T-cell (primary cell): ENCODE measurements at places on chromosomes 7 and 10.

- no peak for DNase-seq
Observed at GRCh38 chr10:83983578-83984255, 155.6 kb upstream of the GHITM start.

- DNase-seq: no peak
Observed at GRCh38 chr10:57815949-57816348, 451.7 kb downstream of the IPMK start.

DNA sequence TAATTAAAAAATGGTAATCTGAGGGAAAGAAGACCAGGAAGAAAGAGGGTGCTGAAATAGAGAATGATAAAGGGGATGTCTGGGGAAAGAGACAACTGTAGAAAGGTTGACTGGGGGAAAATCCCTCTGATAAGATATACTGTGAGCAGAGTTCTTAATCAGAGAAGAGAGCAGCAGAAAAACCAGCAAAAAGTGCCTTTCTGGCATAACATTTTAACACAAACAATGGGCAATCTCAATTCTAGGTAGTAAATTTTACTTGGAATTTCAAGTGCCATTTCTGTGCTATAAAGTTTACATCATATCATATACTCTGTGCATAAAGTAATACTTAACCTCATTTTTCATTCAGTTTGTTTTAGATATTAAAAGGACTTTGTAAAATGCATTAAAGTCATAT, 251.9 kb upstream of the HGF start:
- DNase-seq: no peak

DNA sequence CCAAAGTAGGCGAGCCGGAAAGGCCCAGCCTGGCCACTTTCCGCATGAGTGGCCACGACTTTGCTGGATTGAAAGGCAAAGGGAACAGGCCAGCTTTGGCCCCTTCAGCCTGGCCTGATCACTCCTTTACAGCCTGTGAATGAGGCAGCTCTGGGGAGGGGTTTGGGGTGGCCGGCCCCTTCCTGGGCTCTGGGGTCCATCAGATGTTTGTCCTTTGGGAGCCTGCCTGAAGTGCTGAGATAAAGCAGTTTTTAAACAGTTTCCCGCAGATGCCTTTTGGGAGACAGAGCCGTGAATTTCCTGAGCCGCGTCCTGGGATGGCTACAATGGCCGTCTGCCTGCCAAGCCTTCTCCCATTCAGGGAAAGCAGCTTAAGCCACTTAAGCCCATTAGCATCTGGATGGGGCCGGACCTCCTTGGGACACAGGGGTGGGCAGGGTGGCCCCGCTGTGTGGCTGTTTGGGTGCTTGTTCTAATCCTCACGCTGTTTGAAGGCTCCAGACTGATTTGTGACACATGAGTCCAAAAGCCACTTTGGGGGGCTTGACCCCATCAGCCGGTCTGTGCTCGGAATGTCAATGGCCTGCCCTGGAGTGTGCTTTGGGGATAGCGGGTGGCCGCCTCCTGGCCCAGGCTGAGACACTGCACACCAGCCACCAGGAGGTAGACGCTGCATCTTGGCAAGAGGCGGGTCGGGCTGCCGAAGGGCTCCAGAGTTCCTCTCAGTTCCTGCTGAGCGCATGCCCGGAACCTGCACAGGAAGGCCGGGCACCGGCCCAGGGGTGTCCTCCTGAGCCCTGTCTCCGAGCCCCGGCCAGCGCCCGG, 38.9 kb downstream of the NKX6-2 start:
- DNase-seq: no peak

GRCh38 chr10:46233181-46233580, 53.6 kb upstream of the ANTXRL start:
- no peak for DNase-seq

- DNase-seq: no peak
Observed at GRCh38 chr10:115706488-115707076, 566.4 kb downstream of the GFRA1 start.

GRCh38 chr10:92742331-92743228, 52.8 kb downstream of the HHEX start:
- no peak for DNase-seq

DNA sequence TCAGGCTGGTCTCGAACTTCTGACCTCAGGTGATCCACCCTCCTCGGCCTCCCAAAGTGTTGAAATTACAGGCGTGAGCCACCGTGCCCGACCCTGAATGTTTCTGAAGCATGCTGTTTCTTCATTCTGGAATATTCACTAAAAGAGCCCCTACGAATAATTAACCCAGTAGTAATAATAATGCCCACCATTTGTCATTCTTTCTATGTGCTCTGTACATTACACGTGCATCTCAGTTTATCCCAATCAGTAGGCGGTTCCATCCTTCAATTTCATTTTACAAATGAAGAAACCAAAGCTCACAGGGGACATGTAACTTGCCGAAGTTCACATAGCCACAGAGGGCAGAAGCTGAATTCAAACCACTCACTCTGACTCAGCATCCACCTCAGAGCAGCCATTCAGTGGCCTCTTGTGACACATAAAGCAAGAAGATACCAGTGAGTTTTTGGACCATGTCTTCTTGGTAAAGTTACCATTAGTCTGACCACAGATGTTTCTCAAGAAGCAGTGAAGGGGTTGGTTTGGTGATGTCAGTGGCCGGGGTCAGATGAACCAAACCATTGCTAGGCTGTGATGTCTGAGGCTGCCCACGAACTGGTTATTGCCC, 71.9 kb upstream of the DUSP5 start:
- no peak for DNase-seq

GRCh38 chr7:102008535-102009262, 191.3 kb downstream of the CUX1 start:
- DNase-seq: no peak

GRCh38 chr10:103739039-103739764, 116.2 kb downstream of the SH3PXD2A start:
- DNase-seq: no peak

- DNase-seq: no peak
Observed at GRCh38 chr7:50221028-50221427, 83.5 kb upstream of the IKZF1 start.

GRCh38 chr7:157432957-157433576, 96.3 kb downstream of the DNAJB6 start:
- peak; percentile 60 for DNase-seq

DNA sequence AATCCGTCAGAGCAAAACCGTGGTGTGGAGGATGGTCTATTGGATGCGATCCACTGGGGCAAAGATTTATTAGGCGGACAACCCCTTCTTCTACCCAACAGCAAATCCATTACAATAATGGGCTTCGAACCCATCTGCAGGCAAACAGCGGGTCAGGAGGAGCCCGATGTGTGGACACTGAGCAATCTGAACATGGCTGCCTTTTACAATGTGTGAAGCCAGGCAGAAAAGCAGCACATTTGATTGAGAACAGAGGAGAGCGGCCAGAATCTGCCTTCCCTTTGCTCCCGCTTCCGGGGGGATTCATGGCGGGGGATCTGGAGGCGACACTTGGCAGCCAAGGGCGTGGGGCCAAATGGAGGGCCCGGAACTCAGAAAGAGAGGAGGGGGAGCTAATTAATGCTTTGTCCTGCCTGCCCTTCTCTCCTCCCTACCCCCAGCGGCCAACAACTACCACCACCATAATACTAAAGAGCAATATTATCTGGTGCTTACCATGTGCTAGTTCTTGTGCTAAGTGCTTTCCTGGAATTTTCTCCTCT, 133.0 kb downstream of the EMX2 start:
- DNase-seq: no peak

DNA sequence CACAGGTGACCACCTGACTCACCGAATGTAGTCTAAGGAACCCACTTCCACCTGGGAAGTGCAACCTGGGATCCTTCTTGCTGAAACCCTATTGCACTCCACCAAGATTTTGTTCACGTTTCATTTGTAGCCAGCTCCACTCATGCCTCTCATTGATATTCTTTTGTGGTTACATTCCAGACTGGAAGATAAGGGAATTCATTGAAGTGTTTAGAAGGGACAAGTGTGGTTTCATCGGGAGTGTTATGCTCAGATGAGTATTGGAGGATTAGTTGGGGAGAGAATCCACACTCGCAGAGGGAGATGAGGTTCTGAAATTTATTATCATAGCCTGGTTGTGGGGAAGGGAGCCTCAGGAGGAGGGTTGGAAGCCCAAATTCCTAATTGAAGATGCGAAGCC, 320.4 kb downstream of the KCNMA1 start:
- DNase-seq: no peak

DNA sequence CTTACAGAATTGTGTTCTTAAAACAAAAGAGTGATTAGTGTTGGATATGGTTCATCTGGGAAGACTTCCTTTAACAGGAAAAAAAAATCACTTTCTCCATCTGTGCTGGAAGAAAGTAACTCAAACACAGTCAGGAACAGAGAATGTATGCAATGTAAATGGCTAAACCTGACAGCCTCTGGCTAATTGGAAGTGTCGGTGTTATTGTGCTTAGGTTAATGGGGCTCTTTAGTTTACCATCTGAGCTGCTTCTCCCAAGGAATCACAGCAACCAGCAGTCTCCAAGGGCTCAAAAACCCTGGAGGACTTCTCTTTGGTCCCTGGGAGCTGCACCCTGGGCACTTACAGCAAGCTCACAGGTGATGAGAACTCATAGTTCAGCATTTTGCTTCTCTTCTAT, 724.5 kb downstream of the LRMDA start:
- DNase-seq: no peak

DNA sequence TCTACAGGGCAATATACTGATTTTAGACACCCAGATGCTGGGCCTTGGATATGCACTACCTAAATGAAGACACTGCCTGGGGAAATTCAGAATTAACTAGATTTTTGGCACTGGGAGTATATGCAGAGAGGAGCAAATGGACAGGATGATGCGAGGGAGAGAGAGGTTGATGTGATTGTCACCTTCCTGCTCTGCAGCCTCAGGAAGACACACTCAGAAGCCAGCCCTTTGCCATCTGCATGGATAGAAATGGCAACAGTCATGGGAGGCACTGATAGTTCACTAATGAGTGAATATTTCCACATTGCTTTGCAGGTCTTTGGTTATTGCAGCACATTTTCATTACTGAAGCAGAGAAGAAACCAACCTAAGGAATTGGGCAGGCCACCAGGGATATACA, 397.2 kb upstream of the NFE2L3 start:
- DNase-seq: no peak

GRCh38 chr10:110192552-110192951, 14.9 kb upstream of the MXI1 start:
- DNase-seq: no peak

GRCh38 chr10:72065439-72066025, 22.8 kb downstream of the SPOCK2 start:
- DNase-seq: no peak

DNA sequence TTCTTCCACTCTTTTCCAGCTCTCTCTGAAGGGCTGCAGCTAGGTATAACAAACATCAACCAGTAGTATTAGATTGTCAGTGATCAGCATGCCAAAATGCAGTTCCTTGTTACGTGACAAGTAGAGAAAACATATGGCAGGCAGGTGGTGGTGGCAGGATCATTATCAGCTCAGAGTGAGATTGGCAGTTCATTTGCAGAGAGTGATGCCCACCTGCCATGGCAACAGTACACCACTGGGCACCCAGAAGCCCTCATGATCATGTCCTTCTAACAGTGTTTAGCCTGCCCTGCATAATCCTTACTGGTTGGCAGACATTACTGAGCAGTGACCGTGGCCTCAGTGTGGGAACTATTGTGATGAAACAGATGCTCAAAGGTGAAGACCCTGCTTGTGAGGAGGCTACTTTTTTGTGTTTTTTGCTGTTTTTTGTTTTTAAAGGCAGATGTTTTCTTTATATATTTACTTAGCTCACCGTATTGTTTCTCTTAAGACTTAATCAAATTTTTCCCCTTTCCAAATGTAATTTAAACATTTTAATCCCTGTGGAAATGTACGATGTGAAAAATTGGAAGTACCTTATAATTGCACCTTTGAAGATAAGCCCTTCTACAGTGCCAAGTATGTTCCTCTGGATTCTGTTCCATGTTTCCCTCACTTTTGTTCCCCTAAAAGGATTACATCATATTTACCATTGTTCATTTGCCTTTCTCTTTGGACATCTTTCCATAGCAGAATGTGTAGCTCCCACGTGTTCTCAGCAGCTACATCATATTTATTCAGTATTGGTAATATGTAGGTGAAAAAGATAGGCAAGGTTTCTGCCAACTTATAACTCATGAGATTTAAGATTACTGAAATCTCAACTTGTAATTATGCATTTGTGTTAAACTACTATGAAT, 179.6 kb downstream of the SND1 start:
- no peak for DNase-seq

GRCh38 chr7:157003445-157003755, 7.1 kb downstream of the MNX1 start:
- DNase-seq: no peak

DNA sequence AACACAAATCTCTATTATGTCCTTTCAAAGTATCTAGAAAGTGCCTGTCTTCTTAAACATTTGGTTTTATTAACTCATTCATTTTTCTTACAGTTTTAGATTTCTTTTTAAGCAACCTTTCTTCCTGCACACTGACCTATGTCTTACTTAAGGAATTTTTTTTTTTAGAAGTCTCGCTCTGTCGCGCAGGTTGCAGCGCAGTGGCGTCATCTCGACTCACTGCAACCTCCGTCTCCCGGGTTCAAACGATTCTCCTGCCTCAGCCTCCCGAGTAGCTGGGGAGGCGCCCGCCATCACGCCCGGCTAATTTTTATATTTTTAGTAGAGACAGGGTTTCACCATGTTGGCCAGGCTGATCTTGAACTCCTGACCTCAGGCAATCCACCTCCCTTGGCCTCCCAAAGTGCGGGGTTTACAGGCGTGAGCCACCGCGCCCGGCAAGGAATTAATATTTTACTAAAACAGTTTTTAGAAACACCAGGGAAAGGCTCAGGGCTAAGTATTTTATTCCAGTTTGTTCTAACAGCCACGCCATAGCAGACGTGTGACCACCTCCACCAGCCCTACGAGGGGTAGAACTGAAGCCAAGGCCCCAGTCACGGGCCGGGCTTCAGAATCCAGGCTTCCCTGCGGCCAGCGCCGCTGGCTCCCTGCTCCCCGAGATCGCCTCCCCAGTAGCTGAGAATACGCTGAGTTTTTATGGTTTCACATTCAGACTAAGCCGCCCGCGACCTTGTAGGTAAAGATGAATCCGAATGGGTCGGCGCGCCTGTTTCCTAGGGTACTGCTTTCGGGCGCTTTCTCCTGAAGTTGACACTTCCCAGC, 941 bp upstream of the LUC7L2 start:
- DNase-seq: peak; percentile 32

- no peak for DNase-seq
Observed at GRCh38 chr10:32446536-32447406, 831 bp downstream of the CCDC7 start.

DNA sequence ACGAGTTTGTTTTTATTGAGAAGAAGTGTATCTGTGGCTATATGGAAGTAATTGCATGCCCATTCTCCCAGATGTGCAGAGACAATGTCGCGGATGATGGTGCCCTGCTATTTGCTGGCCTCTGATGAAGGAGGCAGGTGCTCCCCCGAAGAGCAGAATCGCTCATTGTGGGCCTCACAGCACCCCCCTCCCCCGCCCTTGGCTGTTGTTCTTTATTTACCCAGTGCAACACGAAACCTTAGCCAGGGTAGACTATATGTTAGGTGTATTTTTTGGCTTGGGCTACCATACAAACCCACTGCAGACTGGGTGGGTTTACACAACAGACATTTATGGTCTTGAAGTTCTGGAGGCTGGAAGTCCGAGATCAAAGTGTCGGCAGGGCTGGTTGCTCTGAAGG, 3.4 kb upstream of the ADCY1 start:
- no peak for DNase-seq

- DNase-seq: no peak
Observed at GRCh38 chr7:150975536-150976319, 2.4 kb downstream of the KCNH2 start.

GRCh38 chr10:85492684-85493083, 873.9 kb downstream of the GRID1 start:
- no peak for DNase-seq

GRCh38 chr7:27960415-27960814, 220.2 kb downstream of the JAZF1 start:
- DNase-seq: no peak

- DNase-seq: no peak
Observed at GRCh38 chr7:100827330-100828226, at the start of gene EPHB4. Gene EPHB4 (minus strand): TSS chr7:100827523. CDS start chr7:100827030, 493 bp downstream.
